Activated naive CD8-positive, alpha-beta T cell treated with anti-CD3 and anti-CD28 coated beads, Interleukin-2, amount 50 U/mL, for 24 hours (primary cell): ENCODE measurements at places on chromosomes 7 and 10.

- H3K27me3 ChIP-seq = no peaks in the 10 kb centered on the region
- H3K4me3 ChIP-seq = no peak overlapping the region
- H3K27ac ChIP-seq = no peak overlapping the region
- peaks cover 18% of the 10 kb centered on the region for H3K4me1 ChIP-seq
- no peak for DNase-seq
Observed at GRCh38 chr10:88249450-88249849, 333.7 kb downstream of the RNLS start.

DNA sequence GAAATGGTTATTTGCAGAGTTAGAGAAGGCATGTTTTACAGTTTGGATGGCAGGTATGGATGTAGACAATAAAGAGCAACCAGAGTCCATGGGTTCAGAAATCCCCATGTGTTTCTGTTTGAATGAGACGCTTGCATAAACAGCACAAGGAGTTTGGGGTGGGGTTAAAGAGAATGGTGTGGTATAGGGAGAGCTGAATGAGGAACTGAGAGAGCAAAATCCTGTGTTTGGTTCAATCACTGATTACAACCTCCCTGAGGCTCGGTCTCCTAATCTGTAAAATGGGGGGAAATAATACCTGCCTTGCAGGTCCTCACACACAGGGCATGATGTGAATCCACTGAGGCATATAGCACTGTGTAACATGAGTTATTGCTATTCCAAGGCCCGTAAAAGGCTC, 23.7 kb downstream of the CAV1 start:
- no peaks in the 10 kb centered on the region for H3K36me3 ChIP-seq
- H3K27me3 ChIP-seq = peaks cover 9% of the 10 kb centered on the region
- no peak overlapping the region for H3K27ac ChIP-seq
- no peak overlapping the region for H3K4me3 ChIP-seq

DNA sequence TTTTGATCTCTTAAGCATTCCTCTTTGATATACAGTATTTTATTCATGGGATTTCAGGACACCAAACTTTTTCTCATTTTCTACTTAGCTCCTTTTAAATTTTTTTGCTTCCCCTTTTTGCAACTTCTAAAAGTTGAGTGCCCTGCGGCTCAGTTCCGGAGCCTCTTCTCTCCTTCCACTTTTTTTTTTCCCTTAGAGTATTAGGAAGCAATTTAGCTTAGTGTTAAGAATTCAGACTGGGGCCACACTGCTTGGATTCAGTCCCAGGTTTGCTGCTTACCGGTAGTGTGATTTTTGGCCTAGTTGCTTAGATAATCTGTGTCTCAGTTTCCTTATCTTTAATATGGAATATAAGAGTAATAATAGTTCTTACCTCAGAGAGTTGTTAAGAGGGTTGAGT, 3.4 kb downstream of the STAM start:
- H3K4me3 ChIP-seq = peak overlapping the region; percentile 64
- peaks cover 84% of the 10 kb centered on the region for H3K4me1 ChIP-seq
- peak overlapping the region; percentile 91 for H3K27ac ChIP-seq
- no peak for DNase-seq
- peaks cover 53% of the 10 kb centered on the region for H3K36me3 ChIP-seq

DNA sequence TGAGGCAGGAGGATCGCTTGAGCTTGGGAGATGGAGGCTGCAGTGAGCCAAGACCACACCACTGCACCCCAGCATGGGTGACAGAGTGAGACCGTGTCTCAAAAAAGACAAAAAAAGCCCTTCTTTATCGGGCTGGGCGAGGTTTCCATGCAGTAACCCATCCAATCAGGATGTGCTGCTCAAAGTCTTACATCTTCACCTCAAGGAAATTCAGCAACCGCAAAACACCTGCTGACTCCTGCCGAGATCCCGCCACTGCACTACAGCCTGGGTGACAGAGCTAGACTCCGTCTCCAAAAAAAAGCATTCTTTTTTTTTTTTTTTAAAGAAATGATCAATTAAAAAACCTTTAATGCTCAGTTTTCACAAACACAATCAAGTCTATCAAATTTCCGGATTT, 75.7 kb upstream of the KCTD7 start:
- no peak overlapping the region for H3K27ac ChIP-seq
- DNase-seq = no peak
- H3K4me1 ChIP-seq = no peaks in the 10 kb centered on the region
- no peaks in the 10 kb centered on the region for H3K27me3 ChIP-seq

GRCh38 chr10:131946321-131946751, 35.4 kb downstream of the BNIP3 start:
- H3K27ac ChIP-seq = no peak overlapping the region
- H3K4me3 ChIP-seq = no peak overlapping the region
- no peak for DNase-seq
- no peaks in the 10 kb centered on the region for H3K27me3 ChIP-seq
- peaks cover 52% of the 10 kb centered on the region for H3K36me3 ChIP-seq

DNA sequence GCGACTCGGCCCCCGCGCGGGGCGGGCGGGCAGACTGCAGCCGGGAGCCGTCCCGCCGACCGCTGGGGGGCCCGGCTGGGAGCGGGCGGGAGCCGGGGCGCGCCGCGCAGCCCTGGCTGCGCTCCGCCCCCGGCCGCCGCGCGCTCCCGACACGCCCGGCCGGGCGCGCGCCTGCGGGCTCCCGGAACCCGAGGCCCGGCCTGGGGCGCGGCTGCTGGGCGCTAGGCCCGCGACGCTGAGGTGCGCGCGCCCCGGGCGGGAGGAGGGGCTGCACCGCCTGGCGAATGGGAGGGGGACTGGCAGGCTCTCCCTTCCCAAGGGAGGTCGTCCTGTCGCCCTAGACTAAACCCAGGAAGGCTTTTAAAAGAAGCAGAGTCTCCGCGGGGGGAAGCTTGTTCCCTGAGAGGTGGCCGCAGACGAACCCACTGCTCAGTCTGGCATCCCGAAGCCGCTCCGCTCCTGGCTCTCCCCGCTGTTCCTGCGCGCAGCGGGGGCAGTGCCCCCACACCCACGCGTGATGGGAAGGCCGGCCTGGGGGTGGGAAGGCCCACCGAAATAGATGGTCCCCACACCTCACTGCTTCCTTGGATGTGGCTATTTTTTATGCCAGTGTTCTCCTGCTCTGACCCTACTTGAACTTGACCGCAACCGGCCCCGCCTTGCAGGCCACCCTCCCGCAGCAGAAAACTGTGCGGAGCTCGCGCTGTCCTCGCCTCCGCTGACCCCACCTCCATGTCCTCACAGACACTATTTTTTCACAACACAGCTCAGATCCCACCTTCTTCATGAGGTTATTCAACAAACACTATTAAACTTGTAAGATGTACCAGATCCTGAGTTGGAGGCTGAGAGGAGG, at the start of gene VOPP1:
VOPP1 (minus strand) TSS at position 125 of the 856 bp plus-strand sequence. CDS start 178 bp downstream, outside the sequence.
- H3K27me3 ChIP-seq = no peaks in the 10 kb centered on the region
- peaks cover 5% of the 10 kb centered on the region for H3K36me3 ChIP-seq
- peak; percentile 68 for DNase-seq

GRCh38 chr10:58362027-58362789, 23.0 kb upstream of the TFAM start:
- H3K4me1 ChIP-seq = peaks cover 30% of the 10 kb centered on the region
- no peak for DNase-seq
- peaks cover 24% of the 10 kb centered on the region for H3K36me3 ChIP-seq
